Chondrocyte (in vitro differentiated cells): ENCODE measurements at places on chromosomes 1 and 21.

DNA sequence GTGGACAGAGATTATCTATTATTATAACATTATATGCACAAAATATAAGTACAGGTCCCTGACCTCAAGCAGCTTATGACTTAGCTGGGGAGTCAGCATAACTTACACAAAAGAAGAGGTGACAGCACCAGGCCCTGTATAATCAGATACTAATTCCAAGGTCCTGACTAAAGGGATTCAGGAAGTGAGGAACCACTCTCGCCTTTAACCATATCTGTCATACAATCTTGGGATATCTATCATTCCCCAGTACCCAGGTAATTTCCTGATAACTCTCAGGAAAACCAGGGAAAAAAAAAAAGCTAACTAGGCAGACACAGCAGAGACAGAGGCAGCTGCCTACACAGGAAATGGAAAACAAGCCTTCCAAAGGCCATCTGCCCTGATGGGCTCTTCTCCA is 78.5 kb upstream of the CAMK1G start:
- no peak for DNase-seq

DNA sequence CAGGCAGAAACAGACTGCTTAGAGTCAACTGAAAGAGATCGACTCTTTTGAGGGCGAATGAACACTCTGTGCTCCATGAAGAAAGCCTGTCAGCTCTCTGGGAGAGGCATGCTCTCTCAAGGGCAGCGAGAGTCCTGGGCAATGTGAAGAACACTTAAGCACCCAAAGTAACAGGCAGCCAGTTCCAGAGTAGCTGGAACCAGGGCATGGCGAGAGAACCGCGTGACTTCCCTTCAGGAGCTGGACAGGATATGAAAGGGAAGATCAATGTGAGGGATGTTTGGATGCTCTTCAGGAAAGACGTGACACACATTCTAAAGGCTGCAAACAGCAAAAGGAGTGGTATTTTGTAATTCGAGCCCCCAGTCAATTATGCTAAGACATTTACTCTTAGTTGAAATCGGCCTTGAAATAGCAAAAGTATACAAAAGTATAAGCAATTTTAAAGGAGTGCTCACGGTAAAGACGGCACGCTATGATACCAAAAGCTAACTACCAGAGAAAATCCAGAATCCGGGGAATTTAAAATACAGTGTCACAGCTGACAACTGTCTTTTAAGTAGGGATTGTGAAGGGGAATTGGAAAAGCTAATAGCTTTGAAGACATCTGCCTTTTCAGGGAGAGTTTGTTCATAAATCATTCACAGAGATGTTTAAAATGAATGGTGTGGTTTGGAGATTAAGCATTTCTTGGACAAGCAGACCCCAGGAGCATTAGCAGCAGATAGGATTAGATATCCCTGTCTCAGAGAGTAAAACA is 20.8 kb downstream of the ADAMTS5 start:
- DNase-seq = no peak

DNA sequence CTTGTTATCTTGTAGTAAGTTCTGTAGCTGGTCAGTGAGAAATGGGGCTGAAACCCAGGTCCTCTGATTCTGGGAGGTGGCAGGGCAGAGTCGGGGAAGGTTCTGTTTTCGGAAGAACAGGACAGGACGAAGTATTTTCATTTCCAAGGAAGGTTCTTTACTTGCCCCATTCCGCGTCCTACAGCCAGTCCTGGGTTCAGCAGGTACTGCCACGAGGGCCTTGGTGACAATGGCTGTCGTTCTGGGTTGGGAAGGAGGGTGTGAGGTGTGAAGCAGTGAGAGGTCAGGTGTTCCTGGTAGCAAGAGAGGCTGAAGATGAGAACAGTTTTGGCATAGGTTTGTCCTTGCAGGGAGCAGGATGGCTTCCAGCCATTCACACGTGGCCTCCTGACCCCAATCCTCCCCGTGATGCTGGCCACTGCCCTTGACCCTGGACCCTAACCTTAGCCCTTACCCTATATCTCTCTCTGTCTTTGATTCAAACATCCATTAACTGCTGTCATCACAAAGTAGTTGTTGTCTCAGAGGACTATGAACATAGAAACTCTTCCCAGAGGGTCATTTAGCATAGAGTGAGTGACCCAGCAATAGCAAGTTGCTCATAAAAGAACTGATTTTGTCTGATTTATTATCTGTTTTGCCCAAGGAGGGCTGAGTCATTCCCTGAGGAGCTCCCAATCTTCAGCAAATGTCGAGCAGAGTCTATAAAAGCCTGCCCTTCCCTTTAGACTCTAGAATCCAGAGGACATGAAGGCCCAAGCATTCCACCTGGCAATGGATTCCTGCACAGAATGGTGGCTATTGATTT is 25.0 kb downstream of the VASH2 start:
- no peak for DNase-seq

DNA sequence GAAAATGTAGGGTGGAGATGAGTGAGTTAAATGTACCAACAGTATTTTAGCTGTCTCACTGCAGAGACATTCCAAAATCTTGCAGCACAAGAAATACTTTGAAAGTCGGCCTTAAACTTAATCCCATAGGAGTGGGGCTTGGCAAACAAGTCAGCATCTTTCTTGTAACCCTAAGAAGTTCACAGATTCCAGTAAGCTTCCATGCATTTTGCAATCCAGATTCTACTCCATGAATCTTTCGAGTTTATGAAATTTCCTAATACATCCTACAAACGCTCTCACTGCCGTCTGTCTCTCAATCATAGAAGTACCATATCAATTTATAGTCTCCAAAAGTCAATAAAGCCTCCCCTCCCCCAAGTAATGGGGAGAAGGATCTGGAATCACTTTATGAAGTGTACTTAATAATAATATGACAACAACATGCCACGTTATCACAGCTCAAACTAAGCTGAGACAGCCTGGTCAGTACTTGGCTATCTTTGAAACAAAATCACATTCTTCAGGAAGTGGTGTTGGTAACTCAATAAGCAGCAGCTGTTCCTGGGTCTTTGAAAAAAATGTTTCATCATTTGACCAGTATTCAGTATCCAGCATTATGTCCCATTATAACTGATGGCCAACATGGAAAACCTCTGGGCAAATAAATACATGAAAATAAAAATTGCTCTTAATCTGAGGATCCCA is 317.4 kb upstream of the RUNX1 start:
- no peak for DNase-seq

GRCh38 chr1:9904596-9904995 is 5.5 kb downstream of the CTNNBIP1 start:
- DNase-seq = no peak

DNA sequence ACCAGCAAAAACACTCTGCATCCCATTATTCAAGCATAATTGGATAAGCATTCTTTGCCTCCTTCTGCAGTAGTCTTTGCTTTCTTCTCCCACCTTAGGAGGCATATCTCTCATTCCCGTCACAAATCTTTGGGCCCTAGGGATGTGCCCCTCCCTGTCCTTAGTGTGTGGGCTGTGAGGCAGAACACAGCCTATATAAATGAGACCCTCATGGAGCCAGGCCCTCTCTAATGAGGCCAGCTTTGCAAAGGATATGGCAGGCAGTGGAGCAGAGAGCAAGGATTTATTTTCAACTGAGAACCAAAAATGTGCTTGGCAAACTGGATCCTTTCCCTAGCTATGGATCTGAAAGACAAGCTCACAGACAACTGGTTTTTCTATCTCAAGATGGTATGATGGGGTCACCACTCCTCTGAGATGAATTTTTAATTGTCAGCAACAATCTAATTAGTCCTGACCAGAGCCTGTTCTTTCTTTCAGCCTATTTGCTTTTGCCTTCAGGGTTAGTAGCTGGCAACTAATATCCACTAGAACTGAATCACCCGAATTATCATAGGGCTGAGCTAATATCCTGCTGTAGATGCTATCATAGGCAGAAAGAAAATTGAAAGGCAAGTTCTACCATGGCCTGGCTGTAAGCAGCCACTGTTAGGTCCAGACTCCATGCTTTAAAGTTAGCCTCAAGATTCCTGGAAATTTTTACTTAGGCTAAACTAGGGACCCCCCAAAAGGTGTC is 134.2 kb downstream of the SYT2 start:
- DNase-seq = no peak

DNA sequence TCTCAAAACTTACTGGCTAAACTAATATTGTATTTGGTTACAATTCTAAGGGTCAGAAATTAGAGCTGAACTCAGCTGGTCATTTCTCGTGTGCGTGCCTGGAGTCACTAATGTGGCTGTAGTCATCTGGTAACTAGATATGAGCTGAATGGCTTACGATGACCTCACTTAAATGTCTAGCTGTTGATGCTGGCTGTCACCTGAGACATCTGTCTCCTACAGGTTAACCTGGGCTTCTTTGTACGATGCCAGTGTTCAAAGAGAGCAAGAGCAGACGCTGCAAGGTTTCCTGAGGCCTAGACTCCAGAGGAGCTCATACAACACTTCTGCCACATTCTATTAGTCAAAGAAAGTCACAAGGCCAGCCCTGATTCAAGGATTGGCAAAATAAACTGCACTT is 17.1 kb upstream of the ALG6 start:
- DNase-seq = no peak

DNA sequence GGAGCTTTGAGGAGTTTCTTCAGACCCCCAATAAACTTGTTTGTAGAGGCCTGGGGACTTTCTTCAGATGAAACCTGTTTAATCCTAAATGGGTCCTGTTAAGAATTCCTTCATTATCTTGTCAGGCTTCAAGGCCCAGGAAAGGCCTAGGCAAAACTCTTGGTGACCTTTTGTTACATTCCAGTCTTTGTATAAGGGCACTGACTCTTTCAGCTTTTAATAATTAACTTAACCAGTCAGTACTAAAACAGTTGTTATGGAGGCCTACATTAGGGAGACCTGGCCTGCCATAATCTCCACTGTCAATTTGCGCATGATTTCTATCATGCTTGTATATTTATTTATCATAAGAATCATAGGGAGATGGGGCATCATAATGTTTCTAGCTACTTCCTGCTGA is 110.2 kb downstream of the FCRL5 start:
- no peak for DNase-seq

DNA sequence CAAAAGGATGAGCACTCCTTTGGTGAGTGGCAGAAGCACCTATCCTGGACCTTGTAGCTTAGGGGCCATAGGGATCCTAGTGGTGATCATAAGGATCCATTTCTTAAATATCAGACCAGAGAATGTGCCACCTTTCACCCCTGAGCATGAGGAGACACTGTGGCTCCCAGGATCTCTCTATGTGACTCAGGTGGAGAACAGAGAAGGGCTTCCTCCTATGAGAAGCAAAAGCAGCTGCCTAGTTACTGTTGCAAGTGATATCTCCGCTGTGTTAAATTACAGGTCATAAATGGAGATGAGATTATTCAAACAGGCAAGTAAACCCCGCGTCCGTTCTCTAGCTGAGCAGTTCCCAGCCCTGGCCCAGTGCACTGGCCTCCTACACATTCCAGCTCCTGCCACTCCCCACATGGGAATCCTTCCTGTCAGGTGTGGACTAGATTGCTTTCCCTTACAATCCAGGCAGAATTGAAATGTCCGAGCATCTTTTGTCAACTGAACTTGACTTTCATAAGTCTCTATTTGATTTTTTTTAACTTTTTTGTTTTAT is 26.3 kb downstream of the CLEC20A start:
- DNase-seq = no peak
